ENCODE measurements at places on chromosomes 2 and 18.

- DNase-seq, result no peak
These were observed 61.4 kb upstream of the KIF5C start for GRCh38 chr2:148813603-148814065.

DNA sequence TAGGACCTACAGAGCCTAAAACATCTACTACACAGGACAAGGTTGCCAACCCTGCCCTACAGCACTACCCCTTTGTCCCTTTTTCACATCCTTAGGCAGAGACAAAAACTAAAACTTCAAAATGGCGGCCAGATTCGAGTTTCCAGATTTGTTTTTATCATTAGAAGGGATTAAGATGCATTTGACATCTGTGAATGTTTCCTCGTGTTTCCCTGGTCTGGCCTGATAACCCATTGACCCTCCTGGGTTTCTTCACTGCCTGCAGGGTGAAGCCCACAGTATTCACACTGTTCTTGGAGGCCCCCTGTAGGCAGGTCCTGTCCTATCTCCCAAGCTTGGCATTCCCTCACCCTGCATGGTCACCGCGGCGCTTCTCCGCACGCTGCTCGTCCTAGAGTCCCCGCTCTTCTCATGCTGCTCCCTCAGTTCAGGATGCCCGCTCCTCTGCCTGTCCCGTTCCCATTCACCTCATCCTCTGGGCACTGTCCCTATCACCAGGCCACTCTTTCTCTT is 67.6 kb downstream of the TPGS2 start:
- no peak for DNase-seq

DNA sequence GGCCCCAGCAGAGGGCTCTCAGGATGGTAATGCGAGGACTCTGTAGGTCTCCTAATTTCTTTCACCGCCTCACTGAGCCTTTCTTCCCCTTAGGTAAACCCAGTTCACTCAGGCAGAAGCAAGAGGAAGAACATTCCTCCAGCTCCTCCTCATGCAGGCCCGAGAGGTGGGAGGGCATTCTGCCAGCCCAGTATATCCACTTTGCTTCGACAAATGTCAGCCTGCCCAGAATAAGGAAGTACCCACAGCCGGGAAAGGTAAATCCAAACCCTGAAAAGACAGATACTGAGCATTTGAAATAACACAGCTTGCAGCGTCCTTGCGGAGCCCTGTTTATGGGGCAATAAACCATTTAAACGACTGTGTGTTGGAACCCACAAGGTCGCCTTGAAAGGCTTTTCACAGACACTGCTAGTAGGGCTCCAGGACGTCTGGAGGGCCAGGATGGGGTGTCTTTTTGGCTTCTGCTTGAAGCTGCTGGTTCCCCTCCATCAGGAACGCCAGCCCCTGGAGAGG is 63.0 kb upstream of the STPG4 start:
- no peak for DNase-seq

DNA sequence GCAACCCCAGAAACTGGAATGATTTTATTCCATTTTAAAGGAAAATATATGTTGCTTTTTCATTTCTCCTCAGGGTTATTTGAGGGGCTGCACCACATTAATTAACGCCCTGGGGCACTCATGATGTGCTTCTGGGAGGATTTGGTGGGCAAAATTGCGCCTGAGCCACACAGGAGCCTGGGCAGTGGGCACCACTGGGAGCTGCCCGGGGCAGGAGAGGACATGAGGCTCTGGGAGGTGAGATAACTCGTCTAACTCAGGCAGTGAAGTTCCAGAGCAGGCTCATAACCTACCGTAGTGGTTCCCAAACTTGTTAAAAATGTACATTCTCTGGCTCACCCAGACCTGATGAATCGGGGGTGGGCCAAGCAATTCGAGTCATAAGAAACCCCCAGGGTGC is 68.3 kb downstream of the EDAR start:
- DNase-seq, result no peak

DNA sequence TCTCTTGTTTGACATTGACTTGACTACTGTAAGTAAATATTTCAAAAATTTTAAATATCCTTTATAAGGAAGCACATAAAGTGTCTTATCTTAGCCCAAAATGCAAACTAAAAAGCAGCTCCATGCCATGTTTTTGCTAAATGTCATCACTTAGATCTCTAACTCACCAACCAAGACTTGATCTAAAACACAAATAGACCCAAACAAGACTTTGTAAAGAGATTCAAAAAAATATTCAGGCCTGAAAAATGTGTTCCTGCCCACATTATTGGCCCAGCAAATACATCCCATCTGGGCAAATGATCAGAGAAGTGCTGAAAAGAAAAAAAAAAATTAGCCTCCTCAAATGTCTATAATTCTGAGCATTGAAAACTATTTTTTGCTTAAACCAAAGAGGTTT is 187.6 kb downstream of the MREG start:
- DNase-seq, result no peak

DNA sequence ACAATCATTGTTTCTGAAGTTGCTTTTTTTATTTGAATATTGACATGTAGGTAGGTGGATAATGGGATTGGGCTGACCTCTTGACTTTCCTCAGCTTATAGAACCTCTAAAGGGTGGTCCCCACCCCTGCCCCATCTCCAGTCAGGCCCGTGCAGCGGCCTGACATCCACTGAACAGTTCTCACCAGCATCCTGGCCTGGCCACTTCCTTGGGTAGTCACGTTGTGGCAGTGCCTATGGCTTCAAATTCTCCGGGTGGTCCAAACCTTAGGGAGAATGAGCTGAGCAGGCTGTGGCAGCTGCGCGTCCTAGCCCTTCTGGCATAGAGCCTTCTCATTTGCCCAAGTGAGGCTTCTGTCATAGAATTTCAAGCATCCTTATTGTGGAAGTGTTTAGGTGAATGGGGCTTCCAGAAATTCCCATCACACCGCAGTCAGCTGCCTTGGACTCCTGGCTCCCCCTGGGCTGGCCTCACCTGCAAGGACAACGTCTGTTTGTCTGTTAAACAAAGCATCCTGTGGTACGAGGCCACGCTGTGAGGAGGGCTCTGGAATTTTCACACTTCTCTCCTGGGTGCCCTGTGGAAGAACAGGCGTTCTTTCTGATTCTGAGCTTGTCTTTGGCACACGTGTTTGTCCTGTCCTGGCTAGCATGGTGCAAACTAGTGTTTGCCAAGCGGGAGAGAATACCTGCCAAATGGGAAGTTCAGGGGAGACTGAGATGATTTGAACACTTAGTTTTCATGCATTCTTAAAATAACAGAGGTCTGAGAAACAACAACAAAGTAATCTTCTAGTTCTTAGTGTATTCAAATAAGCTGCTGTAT is 31.8 kb upstream of the OTOS start:
- DNase-seq, result no peak

DNA sequence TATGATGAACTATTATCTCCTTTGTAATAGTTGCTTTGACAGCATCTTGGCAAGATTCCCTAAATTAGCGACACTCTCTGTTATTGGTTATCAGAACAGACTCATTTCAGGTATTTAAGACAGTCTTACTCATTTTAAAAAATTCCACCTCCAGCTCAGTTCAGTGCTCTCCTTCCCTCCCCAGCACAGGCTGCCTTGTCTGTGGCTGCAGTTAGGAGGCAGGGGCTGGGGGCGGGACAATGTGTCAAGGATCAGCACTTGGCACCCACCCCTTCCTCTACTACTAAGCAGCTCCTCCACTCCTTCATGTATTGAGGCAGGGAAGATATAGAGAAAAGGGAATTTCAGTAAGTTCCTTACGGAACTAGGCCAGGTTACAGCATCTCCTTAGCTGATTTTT is 85.0 kb downstream of the VSNL1 start:
- DNase-seq, result no peak

DNA sequence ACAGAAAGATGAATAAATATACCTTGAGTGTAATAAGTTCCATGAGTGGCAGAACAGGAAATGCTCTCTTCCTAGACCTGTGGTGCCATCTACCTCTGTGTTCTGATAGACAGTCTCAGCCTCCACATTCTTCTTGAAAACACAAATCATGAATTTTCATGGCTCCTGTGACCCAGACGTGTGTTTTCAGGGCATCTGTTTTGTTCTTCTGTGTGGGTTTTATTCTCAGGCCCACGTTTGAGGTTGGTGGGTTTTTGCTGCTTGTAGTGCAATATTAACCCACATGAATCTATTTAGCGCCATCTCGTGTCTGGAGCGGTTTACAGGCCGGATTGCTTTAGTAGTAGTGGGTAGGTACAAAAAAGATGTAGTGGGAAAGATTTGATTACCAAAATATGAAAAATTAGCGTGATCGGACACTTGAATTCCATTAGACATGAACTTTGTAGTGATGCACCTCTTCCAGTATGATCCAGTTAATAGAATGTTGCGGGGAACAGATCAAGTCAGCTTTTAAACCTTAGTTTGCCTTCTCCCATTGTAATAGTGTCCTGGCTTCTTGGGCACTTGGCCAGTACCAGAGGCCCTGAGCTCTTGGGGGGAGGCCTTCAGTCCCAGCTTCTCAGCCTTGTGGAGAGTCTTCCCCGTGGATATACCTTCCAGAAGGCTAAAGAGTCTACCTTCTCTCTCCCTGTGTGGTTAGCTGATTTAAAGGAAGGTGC is 256.5 kb downstream of the TPGS2 start:
- DNase-seq, result peak; percentile 48

DNA sequence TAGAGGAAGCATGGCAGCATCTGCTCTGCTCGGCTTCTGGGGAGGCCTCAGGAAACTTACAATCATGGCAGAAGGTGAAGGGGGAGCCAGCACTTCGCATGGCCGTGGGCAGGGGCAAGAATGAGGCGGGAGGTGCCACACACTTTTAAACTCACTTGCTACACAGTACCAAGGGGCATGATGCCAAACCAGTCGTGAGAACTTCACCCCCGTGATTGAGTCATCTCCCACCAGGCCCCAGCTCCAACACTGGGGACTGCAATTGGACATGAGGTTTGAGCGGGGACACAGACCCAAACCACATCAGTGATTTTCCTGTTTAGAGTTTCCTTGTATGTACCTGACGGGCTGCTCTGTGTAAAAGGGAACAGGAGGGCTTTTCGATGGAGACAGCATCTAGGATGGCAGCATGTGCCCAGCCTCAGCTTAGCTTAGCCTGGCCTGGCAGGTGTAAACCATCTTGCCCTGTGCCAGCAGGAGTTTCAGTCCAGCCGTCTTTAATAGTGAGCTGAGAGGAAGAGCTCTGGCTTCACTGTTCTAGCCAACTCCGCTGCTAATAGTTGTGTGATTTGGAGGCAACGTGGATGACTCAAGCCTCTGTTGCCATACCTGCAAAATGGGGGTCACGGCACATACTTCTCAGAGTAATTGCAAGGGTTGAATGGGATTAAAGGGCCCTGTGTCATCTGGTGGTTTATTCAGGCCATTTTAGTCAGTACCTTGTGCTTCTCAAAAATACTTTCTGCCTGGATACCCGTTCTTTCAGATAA is 101.8 kb downstream of the ASAP2 start:
- no peak for DNase-seq

- peak; percentile 58 for DNase-seq
These were observed 99.1 kb downstream of the ALPK2 start for GRCh38 chr18:58529714-58530354.

GRCh38 chr2:42974721-42975717 is 182.6 kb upstream of the HAAO start:
- DNase-seq, result peak; percentile 63

GRCh38 chr18:58222432-58223125 is 178.6 kb downstream of the NEDD4L start:
- DNase-seq, result no peak

- no peak for DNase-seq
These were observed 50.0 kb downstream of the TRPM8 start for GRCh38 chr2:233967164-233967563.

GRCh38 chr2:42916324-42916723 is 123.9 kb upstream of the HAAO start:
- DNase-seq, result no peak

- no peak for DNase-seq
These were observed 130.9 kb downstream of the ANTXR1 start for GRCh38 chr2:69143748-69144360.

DNA sequence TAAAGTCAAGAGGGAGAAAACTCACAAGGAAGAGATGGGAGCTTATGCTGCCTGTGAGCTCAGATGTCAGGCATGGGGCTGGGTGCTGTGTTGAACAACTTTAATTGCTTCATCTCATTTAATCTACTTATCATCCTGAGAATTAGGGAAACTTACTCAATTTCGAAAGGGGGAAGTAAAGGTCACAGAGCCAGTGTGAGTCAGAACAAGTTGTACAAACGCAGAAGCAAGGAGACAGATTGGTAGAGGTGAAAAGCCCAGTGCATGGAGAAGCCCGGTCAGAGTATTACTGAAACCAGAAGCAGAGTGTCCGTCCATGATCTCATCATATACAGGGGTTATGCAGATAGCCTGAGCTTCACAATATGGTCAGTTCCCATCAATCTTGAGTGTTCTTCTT is 281.1 kb upstream of the POU3F3 start:
- no peak for DNase-seq

DNA sequence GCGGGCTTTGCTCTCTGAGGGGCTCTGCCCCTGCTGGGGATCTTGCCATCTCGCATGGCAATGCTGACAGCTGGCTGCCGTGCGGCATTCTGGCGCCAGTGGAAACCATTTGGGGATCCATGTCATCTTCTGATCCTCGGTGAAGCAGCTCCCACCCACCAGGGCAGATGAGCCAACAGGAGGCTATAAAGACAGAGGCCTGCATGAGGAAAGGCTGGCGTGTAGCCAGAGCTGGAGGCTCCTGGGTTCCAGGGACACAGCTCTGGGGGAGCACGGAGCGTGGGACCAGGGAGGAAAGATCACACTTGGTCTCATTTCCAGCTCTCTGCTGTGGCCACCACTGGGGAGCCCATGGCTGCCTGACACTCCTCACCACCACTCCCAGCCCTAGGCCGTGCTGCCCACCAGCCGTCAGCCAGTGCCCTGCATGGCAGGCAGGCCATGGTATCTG is 145.8 kb downstream of the ZFP36L2 start:
- DNase-seq, result no peak

GRCh38 chr2:198905881-198906612 is 551.7 kb downstream of the SATB2 start:
- DNase-seq, result no peak

DNA sequence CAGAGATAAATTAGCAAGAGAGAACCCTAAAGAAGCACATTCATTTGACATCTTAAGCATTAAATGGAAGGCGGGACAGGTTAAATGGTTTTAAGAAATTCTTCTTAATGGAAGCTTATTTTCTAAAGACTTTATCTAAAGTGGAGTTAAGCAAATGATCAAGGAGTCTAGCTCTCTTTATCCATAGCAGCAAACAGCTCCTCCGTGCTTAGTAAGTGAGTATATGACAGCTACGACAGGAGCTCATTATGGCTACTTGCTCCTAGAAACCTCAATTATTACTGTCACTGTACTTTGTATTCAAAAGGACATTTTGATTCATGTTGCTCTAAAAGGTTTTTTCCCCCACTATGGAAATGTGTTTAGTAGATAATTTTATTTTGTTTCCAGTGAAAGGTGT is 444.9 kb downstream of the TMX3 start:
- no peak for DNase-seq

- no peak for DNase-seq
These were observed 118.7 kb downstream of the ZFP36L2 start for GRCh38 chr2:43107679-43108078.

GRCh38 chr2:127641846-127642507 is 4.0 kb upstream of the GPR17 start:
- DNase-seq, result no peak

DNA sequence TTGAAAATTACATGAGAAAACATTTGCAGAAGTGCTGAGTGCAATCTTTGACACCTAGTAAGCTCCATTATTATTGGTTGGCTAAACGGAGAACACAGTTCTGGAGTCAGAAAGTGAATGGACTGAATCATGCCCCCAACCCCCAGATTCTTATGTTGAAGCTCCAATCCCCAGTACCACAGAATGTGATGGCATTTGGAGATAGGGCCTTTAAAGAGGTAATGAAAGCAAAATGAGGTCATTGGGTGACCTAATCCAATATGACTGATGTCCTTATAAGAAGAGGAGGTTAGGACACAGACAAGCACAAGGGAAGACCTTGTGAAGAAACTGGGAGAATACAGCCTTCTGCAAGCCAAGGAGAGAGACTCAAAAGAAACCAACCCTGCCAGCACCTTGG is 200.9 kb upstream of the EPAS1 start:
- no peak for DNase-seq

Measured in NCI-H2081 (cell line).